ENCODE measurements at places on chromosomes 5 and 9.
A peak's percentile ranks its signal among the peaks of the same experiment; 100 is the strongest.

- H3K4me3 ChIP-seq, result no peak overlapping the region
- no peak for DNase-seq
- no peak overlapping the region for H3K27ac ChIP-seq
- no peaks in the 10 kb centered on the region for H3K36me3 ChIP-seq
- no peaks in the 10 kb centered on the region for H3K4me1 ChIP-seq
Measured at GRCh38 chr9:101620452-101620851, 25.7 kb upstream of the PPP3R2 start.

DNA sequence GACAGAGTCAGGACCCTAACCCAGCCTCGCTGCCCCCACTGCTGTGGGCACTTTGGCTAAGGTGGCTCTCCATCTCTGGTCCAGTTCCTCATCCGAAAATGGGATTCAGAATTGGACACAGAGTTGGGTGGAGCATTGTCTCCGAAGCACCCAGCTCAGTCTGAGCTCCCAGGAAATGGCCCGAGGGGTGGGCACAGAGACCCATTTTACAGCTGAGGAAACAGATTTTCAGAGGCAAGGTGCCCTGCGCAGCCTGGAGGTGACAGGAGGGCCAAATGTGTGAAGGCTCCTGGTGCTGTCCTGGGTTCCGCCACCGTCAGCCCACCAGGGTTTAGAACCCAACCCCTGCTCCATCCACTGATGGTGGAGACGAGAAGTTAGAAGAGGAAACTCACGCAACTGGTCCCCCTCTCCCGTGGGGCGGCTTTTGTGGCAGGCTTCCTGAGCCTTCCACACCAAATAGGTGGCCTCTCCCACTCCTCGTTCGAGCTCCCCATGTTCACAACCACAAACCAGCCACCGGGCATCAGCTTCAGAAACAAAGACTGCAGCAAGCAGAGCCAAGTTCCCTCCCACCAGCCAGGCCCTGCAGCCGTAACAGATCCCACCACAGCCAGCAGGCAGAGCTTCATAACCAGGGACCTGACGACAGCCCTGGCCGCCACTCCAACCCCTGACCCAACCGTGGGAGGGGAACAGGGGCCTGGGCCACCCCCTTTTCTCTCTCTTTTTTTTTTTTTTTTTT is 90.9 kb upstream of the LMX1B start:
- H3K4me3 ChIP-seq, result peak overlapping the region; percentile 50
- peaks cover 7% of the 10 kb centered on the region for H3K27me3 ChIP-seq
- DNase-seq, result no peak
- peaks cover 95% of the 10 kb centered on the region for H3K4me1 ChIP-seq

- DNase-seq, result no peak
- H3K36me3 ChIP-seq, result peaks cover 26% of the 10 kb centered on the region
- H3K4me1 ChIP-seq, result peaks cover 18% of the 10 kb centered on the region
- H3K4me3 ChIP-seq, result no peak overlapping the region
- no peak overlapping the region for H3K27ac ChIP-seq
- H3K27me3 ChIP-seq, result no peaks in the 10 kb centered on the region
Measured at GRCh38 chr5:102955488-102955887, 164.4 kb downstream of the GIN1 start.

DNA sequence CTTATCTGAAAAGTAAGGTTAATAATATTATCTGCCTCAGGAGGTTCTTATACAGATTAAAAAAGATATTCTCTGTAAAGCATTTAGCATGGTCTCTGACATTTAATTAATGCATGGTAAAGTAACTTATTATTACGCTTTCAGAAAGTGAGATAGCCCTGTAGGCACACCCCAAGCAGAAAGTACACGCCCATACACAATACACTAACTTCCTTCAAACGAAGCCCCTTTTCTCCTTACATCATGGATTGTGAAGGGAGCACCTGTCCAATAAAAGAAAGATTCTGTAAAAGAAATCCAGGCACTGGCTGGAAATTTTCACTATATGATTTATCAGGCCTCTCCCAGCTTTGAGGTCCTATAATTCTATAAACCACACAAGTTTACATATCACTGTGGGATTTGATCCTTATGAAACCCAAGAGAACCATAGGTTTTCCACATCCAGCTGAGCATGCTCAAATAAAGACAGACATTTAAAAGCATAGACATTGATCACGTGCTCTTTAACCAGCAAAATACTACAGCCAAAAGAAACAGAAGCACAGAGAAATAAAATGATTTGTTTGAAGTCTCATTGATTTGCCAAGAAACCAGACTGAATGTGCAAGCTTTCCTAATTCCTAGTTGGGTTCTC is 14.1 kb upstream of the NR3C1 start:
- H3K36me3 ChIP-seq, result no peaks in the 10 kb centered on the region
- peaks cover 6% of the 10 kb centered on the region for H3K4me1 ChIP-seq
- DNase-seq, result no peak
- no peak overlapping the region for H3K27ac ChIP-seq

- H3K27ac ChIP-seq, result no peak overlapping the region
- no peaks in the 10 kb centered on the region for H3K4me1 ChIP-seq
- peaks cover 37% of the 10 kb centered on the region for H3K36me3 ChIP-seq
- H3K27me3 ChIP-seq, result no peaks in the 10 kb centered on the region
- no peak overlapping the region for H3K4me3 ChIP-seq
Measured at GRCh38 chr5:65734921-65735320, 12.9 kb downstream of the NLN start.

GRCh38 chr5:28855626-28856025 is 1817.2 kb upstream of the CDH9 start:
- DNase-seq, result no peak
- H3K36me3 ChIP-seq, result no peaks in the 10 kb centered on the region
- H3K4me1 ChIP-seq, result no peaks in the 10 kb centered on the region
- no peak overlapping the region for H3K27ac ChIP-seq

DNA sequence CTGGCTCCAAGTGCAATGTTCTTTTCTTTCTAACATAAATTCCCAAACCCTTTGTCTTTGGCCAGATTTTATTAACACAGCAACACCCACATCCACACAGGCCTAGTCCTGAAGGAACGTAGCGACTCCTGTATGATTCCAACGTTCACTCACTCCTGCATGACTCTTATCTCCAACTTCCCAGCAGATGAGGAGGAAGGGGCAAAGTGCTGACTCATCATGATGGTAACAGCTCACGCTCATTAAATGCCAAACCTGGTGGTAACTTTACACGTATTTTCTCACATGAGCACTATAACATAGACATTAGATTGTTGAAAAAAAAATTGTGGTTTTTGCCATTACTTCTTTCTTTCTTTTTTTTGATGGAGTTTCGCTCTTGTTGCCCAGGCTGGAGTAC is 1349.5 kb downstream of the EFNA5 start:
- peaks cover 1% of the 10 kb centered on the region for H3K36me3 ChIP-seq
- DNase-seq, result no peak
- H3K27me3 ChIP-seq, result no peaks in the 10 kb centered on the region

DNA sequence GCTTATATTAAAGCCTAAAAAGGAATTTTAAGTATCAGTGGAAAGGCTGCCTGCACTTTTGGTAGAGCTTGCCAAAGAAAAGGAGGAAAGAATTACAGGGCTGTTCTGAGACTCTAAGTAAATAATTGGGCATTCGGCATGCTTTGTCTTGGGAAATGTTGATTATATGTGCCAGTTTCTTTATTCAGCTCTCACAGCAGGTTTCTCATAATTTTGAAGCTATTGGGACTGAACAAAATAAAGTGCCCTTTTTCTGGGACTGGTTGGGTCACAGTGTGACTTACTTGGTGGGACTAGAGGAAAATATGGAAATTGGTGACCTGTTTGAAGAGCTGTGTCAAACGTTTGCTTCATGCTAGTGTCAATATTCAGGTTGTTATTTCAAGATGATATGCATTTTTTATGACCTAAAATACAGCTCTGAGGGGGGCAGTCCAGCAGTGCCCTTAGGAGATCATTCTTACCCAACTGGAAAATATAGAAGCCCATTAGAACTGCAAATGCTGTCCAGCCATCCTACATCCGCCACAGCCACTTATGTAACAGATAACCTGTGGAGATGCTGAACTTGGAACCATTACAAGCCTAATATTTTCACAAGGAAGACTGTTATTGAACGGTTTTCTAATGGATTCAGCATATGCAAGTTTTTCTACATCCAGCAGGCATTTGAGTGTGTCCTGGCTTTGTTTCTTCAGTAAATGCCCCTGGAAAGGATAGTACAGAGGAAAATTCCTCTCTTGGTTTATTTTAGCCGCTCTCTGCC is 122.4 kb downstream of the SNCAIP start:
- DNase-seq, result no peak
- H3K4me1 ChIP-seq, result no peaks in the 10 kb centered on the region
- no peak overlapping the region for H3K4me3 ChIP-seq
- no peak overlapping the region for H3K27ac ChIP-seq

DNA sequence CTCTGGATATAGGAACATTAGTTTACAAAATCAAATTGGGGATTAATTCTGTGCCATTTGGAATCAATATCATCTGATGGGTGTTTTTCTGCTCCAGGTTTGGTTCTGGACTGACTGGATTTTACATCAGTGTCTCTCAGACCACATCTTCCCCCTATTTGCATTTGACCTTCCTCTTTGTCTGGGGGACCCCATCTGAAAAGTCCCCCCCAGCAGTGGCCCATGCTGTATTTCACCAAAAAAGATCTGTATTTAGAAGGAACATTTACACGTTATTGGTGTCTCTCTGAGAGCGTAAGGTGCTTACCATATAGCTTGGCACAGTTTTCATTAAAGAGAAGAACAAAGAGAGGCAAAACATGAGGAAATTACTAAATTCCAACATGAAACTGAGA is 215.6 kb upstream of the CLINT1 start:
- H3K27me3 ChIP-seq, result no peaks in the 10 kb centered on the region
- DNase-seq, result no peak

Data from nephron progenitor cell (in vitro differentiated cells).